ENCODE measurements at places on chromosomes 11 and 22.

GRCh38 chr11:115869780-115870431, 365.7 kb upstream of the CADM1 start:
- no peak for DNase-seq

- DNase-seq: no peak
These were observed 3.2 kb downstream of the DBX1 start for GRCh38 chr11:20156876-20157613.

DNA sequence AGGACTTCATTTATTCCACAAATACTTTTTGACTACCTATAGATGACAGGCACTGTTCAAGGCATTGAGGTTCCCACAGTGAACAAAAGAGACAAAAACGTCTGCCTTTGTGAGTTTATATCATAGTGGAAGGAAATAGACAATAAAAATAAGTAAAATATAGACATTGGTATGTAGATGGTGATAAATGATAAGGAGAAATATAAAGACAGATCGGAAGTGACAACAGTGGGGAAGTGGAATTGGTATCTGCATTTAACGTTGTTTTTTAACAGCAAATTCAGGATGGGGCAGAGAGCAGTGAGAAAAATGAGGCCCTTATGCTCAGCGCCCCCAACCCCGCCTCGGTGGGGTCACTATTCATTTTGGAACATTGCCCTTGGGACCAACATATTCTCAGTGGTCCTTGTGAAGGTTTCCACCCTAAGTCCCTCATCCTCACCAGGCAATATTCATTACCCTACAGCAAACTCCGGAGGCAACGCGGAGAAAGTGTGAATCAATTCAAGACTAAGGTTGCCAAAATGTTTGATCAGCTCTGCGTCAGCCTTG, 627 bp upstream of the PEX26 start:
- DNase-seq: no peak

DNA sequence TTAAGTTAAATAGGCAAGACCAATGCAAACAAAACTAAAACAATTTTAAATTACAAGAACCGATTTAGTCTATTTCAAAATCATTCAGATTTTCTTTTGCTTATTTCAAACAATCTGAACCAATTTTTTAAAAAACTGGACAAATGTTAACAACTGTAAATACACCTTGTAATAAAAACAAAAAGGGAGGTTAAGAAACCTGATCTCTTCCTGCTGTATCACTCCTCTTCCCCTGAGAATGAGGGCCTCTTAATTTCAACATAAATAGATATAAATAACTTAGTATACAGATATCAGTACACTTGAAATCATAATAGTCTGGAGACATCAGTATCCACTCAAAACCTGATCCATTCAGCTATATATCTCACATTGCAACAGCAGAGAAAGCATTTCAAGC, 346.6 kb downstream of the TTC28 start:
- DNase-seq: no peak

GRCh38 chr22:36300396-36301212, 47.7 kb downstream of the APOL1 start:
- DNase-seq: no peak

DNA sequence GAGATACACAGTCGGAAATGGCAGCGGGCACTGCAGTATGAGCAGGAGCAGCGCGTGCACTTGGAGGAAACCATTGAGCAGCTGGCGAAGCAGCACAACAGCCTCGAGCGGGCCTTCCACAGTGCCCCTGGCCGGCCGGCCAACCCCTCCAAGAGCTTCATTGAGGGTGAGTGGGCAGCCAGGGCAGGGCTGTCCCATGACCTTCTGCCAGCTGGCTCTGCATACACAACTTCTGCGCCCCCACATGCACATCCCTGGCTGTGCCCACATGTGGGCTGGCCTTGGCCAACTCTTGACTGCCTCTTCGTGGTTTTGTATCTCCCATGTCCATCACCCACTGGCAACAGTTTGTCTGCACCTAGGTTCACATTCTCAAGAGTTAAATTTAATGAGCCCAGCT, 81.1 kb downstream of the MORC2 start:
- no peak for DNase-seq

- no peak for DNase-seq
These were observed 6.2 kb downstream of the TBX1 start for GRCh38 chr22:19766511-19767426.

DNA sequence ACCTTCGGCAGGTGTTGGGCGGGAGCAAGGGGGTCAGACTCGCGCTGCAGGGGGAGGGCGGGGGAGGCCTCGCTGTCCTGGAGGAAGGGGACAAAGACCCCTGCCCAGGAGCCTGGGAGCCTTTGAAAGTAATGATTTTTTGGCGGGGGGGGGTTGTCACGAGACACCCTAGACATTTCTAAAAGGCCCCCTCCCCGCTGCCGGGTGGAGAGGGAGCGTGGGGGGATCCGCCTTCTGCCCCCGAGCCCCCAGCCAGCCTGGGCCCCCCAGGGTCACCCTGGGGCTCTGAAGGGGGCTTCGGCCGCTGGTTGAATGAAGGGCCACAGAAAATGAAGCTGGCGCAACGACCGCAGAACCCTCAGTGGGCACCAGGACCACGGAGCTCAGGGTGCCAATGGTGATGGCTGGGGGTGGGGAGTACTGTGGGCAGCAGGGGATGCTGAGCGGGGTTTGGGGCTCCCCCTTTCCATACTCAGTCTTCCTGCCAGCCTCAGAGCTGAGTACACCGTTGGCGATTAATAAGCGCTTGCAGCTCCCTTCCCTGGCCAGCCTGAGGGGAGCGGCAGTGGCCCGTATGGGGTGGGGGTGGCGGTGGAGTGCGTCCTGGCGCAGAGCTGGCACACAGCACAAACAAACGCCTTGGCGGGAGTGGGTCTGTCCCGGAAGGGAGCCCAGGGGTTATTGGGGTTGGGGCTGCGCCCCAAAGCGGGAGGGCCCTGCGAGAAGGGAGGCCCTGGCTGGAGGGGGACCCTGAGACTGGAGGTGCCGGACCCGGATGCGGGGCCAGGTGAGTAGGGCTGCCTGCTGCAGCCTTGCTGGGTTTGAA, 1.2 kb upstream of the DUSP8 start:
- DNase-seq: no peak

All from head of caudate nucleus (tissue), 42 donors.